Stimulated activated naive CD4-positive, alpha-beta T cell (primary cell): ENCODE measurements at places on chromosomes 13 and 19.

DNA sequence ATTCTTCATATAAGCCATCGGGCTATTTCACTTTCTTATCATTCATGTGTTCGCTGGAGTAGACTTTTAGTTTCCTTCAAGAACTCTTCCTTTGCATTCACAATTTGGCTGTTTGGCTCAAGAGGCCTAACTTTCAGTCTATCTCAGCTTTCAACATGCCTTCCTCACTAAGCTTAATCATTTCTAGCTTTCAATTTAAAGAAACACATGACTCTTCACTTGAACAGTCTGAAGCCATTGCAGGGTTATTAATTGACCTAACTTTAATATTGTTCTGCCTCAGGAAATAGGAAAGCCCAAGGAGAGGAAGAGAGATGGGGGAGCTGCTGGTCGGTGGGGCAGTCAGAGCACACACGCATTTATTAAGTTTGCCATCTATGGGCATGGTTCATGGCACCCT, 158.1 kb downstream of the SUCLA2 start:
- no peak for DNase-seq

GRCh38 chr13:110229905-110230563, 76.9 kb downstream of the COL4A1 start:
- DNase-seq: no peak

DNA sequence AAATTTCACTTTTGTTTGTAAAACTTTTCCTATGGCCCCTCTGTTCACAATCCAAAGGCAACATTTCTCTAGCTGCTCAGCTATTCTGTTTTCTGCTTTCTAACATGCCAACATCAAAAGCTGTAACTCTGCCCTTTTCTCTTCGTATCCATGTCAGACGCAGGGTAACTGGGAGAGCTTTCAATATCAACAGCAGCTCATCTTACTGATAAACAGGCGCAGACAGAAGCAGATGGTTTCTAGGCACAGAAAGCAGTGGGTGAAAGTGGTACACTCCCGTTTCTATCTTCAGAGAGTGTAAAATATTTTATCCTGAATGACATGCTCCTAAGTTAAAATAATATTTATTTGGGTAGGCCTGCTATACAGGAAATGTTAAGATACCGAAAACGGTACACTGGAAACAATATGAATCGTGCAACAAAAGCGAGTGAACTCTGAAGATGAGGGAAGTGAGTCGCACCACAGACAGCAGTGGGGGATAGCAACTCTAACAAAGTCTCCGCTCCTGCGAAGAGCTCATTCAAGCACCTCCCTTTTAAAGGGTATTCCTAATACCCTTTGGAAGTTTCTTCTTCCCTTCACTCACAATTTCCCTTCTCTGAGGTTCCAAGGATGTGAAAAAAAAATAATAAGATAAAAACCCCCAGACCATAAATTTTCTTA, 798.3 kb downstream of the GPC5 start:
- DNase-seq: no peak

GRCh38 chr13:40389081-40389641, 277.3 kb downstream of the FOXO1 start:
- peak; percentile 82 for DNase-seq

- DNase-seq: no peak
These were observed 4.1 kb downstream of the ZNF536 start for GRCh38 chr19:30376272-30376671.

DNA sequence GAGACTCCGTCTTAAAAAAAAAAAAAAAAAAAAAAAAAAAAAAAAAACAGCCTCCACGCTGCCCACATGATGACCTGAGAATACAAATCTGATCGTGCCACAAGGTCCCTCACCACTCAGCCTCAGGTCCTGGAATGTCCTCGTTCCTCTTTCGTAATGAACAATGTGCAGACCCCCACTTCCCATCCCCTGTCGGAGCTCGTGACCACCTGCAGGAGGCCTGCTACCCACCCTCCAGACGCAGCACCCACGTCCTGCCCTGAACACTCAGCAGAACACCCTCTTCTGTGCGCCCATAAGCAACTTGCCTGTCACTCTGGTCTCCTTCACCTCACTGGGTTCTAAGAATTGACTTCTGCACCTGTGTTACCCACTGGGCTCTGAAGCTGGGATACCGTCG, 166.4 kb downstream of the KATNAL1 start:
- no peak for DNase-seq

DNA sequence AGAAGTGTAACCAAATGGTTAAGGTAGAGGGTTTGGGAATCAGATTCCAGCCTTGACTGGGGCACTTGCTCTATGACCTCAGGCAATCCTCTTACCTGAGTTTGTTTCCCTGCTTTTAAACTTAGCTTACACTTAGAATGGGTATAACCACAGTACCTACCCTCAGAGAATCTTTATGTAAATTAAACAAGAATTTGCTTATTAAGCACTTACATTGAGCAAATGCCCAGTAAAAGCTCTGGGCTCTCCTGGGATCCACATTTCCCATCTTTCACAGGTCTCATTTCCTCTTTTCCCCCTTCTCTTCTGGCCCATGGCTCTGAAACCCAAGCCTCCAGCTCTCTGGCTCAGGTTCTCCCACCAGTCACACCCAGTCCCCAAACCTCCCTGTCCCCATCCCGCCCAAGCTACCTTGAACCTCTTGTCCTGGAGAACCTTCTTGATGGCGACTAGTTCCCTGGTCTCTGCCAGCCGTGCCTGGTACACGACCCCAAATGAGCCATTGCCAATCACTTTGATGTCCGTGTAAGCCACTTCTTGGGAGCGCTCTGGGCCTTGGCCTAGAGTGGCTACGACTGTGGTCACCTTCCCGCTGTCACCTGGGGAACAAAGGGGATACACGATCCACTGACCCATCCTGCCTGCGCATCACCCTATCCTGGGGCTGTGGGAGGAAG, 2.7 kb downstream of the GSK3A start:
- no peak for DNase-seq
